ENCODE measurements at places on chromosomes 3 and 15. TPM values are rescaled to one million over a fixed set of nuclear protein-coding genes. Genes with fewer than 3 reads are reported as not detected.

The MAP6D1 gene
- total RNA-seq = 4.1 TPM

GRCh38 chr3:61740494-61740893, 179.1 kb downstream of the PTPRG start:
- no peak for DNase-seq
- no peak overlapping the region for H3K4me3 ChIP-seq
- H3K27me3 ChIP-seq = no peaks in the 10 kb centered on the region
- peaks cover 8% of the 10 kb centered on the region for H3K36me3 ChIP-seq
- peaks cover 11% of the 10 kb centered on the region for H3K4me1 ChIP-seq

DNA sequence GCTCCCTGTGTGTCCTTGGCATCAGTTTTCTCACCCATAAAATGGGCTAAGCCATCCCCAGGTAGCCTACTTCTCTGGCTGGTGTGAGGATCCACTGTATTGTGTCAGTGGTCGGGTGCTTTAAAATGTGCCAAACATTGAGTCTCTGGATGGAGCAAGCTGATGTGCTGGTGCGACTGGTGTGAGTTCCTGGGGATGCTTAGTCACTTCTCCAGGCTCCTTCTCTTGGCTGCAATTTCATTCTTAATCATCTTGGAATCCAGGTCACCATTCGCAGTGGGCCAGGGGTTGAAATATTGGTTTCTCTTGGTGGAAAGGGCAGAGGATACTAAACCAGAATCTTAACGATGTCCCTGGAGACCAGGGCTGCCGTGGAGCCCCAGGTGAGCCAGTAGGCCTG, 29.3 kb downstream of the SCN5A start:
- peaks cover 21% of the 10 kb centered on the region for H3K27me3 ChIP-seq
- no peaks in the 10 kb centered on the region for H3K4me1 ChIP-seq
- no peak overlapping the region for H3K4me3 ChIP-seq
- DNase-seq = no peak
- no peak overlapping the region for H3K27ac ChIP-seq
- no peaks in the 10 kb centered on the region for H3K36me3 ChIP-seq

The CRYGS gene
- 0.42 TPM for total RNA-seq

- H3K27me3 ChIP-seq = no peaks in the 10 kb centered on the region
- no peak overlapping the region for H3K4me3 ChIP-seq
- H3K4me1 ChIP-seq = peaks cover 38% of the 10 kb centered on the region
- peak; percentile 47 for DNase-seq
- peak overlapping the region; percentile 19 for H3K27ac ChIP-seq
Observed at GRCh38 chr3:44962621-44963393, 13.2 kb downstream of the ZDHHC3 start.
